ENCODE measurements at places on chromosomes 5 and 9.

GRCh38 chr5:145697251-145697990, 137.7 kb downstream of the PRELID2 start:
- DNase-seq: no peak

DNA sequence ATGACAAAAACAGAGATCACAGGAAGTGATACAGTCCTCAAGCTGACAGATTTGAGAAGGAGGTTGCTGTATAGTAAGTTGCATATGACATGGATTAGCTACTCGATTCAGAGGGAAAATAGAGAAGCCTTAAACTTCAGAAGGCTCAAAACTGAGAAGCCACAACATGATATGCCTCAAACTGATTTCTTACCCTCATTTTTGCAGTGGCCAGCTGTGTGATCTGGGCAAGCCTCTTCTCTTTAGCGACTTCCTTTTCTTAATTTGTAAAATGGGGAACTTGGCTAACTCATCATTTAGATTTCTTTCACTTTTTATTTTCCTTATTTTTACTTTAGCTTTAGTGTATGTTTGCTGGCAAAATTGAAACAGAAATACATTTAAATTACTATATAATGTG, 421.1 kb downstream of the KIF4B start:
- no peak for DNase-seq

- DNase-seq: no peak
Observed at GRCh38 chr9:133427658-133428348, 5.6 kb downstream of the ADAMTS13 start.

GRCh38 chr9:71941998-71942567, 30.6 kb downstream of the C9orf85 start:
- DNase-seq: no peak

- DNase-seq: no peak
Observed at GRCh38 chr9:21830589-21830988, 28.2 kb downstream of the MTAP start.

DNA sequence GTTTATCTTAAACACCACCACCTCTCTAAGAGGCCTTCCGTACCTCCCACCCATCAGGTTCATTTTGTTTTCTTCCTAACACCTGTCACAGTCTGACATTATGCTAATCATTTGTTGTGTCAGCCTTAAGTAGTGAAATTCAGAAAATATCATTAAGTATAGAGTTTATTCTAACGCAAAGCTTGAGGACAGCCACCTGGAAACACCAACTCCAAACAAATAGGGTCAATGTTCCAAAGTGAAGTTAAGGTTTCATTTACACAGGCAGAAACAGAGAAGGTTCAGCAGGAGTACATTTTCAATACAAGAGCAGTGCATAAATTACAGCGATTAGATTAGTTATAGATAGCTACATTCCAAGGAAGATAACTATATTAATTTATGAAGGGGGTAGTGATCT, 1.3 kb upstream of the SMC5 start:
- DNase-seq: no peak

- no peak for DNase-seq
Observed at GRCh38 chr9:38421498-38422211, 2.6 kb downstream of the IGFBPL1 start.

DNA sequence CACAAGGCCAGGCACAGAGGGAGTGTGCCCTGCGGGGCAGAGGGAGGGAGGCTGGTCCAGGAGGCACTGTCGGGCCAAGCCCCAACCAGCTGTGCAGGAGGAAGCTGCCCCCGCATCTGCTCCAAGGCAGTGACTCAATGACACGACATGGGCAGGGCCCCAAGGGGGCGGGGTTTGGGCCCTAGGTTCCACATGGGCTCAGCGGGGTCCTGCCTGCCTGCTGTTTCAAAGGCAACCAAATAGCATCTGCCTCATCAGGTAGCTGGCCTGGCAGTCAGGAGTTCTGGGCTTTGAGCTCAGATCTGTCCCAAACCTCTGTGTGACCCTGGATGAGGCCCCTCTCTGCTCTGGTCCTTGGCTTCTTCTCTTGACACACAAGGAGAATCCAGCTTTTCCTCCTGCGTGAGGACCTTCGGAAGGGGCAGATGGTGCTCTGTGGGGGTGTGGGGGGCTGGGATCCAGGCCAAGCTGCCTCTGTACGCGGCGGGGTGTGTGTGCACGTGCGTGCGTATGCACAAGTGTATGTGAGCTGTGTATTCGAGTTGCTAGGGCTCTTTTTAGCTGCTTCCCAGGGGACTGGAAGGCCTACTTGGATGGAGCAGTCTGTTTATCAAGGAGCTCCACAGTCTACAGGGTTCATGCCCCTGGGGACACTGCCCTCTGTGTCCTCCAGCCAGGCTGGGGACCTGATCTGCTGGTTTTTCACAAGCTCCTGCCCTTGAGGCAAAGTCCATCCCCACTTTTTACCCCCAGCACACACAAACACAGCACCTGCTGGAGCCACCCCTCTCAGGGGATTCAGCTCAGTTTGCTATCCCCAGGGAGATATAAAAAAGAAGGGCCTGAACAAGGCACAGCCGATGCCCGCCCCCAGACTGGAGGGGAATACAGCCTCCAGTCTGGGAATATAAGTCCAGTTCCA, 138.9 kb downstream of the RGS3 start:
- DNase-seq: peak; percentile 87

GRCh38 chr5:96222129-96222528, 210.9 kb downstream of the PCSK1 start:
- DNase-seq: no peak

All from left lobe of liver (tissue), 2 donors.